Testis (tissue), 5 donors: ENCODE measurements at places on chromosomes 4 and X. TPM values are rescaled to one million over a fixed set of nuclear protein-coding genes. Genes with fewer than 3 reads are reported as not detected.

DNA sequence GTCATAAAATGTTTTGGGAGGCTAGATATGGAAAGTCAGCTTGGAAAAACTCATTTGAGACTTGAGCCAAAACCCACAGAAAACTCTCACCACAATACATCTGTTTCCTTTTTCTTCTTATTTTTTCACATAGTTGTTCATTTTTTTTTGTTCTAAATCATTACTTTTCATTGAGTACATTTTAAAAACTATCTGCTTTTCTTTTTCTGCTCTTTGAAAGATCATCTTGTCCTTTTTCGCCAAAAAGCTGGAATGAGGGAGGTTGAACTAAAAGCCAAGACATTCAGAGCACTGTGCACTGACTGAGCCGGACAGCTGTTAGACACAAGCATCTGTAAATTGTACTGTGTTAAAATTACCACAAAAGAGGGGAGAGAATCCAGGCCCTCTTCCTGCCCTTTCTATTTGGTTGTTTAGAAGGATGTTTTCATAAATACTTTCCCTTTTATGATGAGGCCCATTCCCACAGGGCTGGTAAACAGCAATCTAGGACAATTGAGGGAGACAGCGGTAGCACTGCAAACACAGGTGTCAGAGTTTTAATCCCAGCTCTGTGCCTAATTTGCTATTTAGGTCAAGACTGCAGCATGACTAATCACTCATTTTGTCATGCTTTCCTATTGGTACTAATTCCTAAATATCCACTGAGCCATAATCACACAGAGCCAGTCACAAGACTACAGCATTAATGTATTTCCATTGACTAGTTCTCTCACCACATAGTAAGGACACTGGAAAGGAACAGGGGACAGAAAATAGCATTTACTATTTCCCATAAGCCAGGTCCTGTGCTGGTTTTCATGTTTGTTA, 7.3 kb upstream of the RNF150 start:
- peak; percentile 24 for DNase-seq

- no peak for DNase-seq
These were observed 3.5 kb downstream of the MND1 start for GRCh38 chr4:153348006-153348405.

GRCh38 chr4:42306221-42307109, 90.8 kb upstream of the SHISA3 start:
- DNase-seq = peak; percentile 20

- DNase-seq = no peak
These were observed 67.2 kb downstream of the PALLD start for GRCh38 chr4:168564023-168564422.

Gene RPA4
- 8.7 TPM for total RNA-seq
